Kidney glomerular epithelial cell (primary cell): ENCODE measurements at places on chromosomes 13 and 19.

- no peak for DNase-seq
These were observed 70.6 kb upstream of the TEX29 start for GRCh38 chr13:111249637-111250360.

- DNase-seq = peak; percentile 89
These were observed 84.0 kb downstream of the ALOX5AP start for GRCh38 chr13:30819136-30819888.

GRCh38 chr13:46580362-46580839 is 27.4 kb downstream of the LRCH1 start:
- DNase-seq = no peak

DNA sequence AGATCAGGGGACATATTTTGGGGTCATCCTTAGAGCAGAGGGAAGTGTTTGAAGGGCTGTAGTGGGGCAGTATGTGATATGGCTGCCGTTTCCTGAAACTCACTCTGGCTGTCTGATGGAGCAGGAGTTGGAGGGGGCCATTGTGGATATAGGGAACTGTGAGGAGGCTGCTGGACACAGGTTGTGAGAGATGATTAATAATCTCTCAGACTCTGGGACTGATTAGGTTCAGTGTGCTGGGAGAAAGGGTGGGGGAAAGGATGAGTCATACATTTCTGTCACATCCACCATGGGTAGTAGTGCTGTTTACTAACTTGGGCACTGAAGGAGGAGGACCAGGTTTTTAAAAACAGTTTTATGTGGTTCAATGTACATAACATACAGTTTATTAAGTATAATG is 4.8 kb downstream of the B3GLCT start:
- DNase-seq = peak; percentile 56

DNA sequence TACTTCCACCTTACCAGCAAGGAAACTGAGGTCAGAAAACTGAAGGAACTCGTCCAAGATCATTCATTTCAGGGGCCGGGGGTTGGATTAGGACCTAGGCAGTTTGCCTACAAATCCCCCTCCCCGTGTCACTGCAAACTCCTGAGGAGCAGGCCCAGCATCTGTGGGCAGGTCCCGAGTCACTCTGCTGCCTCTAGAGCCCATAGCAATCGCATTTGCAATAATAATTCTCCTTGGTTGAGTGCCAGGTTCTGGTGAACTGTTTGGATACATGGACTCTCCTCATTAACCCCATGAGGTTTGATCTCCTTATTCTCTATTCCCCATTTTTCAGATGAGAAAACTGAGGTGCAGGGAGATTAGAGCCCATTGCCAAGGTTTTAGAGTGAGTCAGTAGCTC is 903 bp downstream of the PIN1 start:
- DNase-seq = peak; percentile 35

DNA sequence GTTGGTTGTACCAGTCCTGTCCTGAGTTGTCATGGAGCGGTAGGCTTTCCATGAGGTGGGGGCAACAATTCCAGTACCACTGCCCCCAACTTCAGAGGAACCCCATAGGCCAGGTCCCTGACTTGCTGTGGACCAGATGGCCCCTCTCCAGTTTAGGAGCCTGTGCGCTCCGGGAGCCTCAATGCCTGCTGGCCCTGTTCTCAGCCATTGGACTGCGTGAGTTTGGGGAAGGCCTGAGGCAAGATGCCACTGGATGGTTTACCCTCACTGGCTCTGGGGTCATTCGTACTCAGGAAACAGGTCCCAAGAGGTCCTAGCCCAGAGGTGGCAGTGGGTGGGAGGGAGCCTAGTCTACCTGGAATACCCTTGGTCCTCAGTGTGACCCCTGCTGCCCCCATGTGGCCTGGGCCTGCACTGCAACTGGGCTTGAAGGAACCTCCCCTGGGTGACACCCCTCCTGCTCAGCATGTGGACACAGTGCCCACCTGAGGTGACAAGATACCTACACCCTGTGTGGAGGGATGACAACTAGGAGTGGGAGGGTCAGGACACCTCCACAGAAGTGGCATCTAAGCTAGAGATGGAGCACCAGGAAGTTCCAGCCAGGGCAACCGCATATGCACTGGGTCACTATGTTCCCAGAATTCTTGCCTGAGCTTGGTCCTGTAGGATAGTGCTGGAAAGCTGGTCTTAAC is 6.0 kb upstream of the PRR19 start:
- DNase-seq = peak; percentile 40

GRCh38 chr19:3970313-3970807 is 539 bp downstream of the DAPK3 start:
- DNase-seq = no peak

GRCh38 chr13:40047322-40047771 is 391.9 kb downstream of the COG6 start:
- no peak for DNase-seq

DNA sequence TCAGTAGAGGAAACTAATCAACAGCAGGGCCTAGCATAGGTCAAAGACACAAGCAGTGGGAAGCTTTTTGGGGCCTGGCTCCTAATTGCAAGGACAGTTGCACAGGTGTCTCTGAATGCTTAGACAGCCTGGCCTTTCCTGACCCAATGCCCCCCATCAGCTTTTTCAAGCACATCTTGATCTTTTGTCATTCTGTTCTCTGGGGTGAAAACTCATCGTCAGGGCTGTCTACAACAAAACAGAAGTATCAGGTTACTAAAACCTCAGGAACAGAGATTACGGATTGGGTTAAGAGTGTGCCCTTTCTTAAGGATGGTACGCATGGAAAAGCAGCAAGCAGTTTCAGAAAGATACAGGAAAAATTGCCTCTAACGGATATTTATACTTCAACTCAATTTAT is 8.3 kb upstream of the ZNF254 start:
- no peak for DNase-seq

GRCh38 chr13:23865906-23866305 is 23.3 kb downstream of the MIPEP start:
- no peak for DNase-seq
